Stimulated activated CD8-positive, alpha-beta memory T cell treated with anti-CD3 and anti-CD28 coated beads, Interleukin-2, amount 100 ng/mL, for 1 hour (primary cell): ENCODE measurements at places on chromosomes 13 and 19.

- DNase-seq, result no peak
Observed at GRCh38 chr13:71838842-71839241, 28.2 kb downstream of the DACH1 start.

GRCh38 chr19:17830567-17831418, 9.5 kb upstream of the INSL3 start:
- peak; percentile 26 for DNase-seq

- peak; percentile 61 for DNase-seq
Observed at GRCh38 chr19:41263042-41263849, 926 bp upstream of the HNRNPUL1 start.

GRCh38 chr13:30341815-30342570, 34.6 kb upstream of the KATNAL1 start:
- DNase-seq, result no peak

DNA sequence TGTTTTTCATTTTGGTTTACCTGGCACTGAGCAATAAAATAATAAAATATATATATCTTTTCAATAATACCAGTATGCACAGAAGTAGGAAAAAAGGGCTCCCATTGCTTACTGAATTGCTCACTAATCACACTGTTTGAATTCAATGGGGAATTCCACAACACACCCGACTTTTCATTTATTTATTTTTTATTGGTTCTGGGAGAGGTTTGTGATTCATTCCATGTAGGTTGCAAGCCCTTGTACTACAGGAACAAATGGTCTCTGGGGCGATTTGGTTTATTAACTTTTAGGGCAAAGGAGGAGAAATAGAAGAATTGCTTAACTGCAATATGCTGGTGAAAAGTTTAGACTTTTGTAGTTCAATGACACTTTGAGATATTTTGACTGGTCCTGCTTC, 207.4 kb downstream of the DCT start:
- no peak for DNase-seq

- no peak for DNase-seq
Observed at GRCh38 chr13:79307866-79308298, 98.2 kb downstream of the RBM26 start.

GRCh38 chr13:29140277-29140676, 320.1 kb downstream of the MTUS2 start:
- DNase-seq, result no peak
